Activated T-helper 2 cell treated with anti-CD3 and anti-CD28 coated beads, Interferon-gamma antibody, Interleukin-2, Interleukin-4, amounts not matched to agents 10 μg/mL and 5 μg/mL and 100 μg/mL, durations not matched to agents 14 hours and 24 hours and 36 hours (primary cell): ENCODE measurements at places on chromosomes 11 and 22.

GRCh38 chr11:56911312-56911711 is 77.4 kb upstream of the OR5AK2 start:
- DNase-seq = no peak

DNA sequence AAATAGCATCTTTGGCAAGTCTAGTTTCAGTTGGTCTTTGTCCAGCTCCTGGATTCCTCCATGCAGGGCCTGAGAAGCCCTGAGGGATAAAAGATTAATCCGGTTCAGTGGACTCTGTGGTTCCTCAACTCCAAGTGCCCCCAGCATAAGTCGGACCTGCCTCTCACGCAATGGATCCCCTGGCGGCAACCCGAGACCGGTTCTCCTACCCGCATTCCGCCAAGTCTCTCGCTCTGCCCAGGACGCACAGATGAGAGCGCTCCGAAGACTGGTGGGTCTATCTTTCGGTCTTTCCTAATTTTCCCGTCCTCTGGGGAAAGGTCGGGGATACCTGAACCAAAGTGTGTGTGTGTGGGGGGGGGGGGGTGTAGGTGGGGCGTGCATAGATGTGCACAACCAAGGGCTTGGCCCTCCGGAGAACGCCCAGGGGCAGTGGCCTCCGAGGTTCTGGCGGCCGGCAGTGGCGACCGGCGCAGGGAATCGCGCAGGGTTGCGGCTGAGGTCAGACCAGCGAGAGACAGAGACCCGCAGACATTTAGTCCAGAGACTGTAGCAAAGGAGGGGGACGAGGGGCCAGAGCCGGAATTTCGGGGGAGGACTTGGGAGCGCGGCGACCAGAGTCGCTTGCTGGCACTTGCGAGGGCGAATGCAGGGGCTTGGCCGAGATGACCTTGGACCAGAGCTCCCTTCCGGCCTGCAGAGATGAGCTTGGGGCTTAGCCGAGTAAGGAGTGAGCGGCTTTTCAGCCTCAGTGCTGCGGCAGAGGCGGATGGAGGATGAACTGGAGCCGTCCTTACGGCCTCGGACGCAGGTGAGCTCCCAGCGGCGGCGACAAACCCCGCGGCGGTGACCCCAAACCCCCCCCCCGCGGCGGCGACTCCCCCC is 712 bp upstream of the SLC2A11 start:
- no peak for DNase-seq

DNA sequence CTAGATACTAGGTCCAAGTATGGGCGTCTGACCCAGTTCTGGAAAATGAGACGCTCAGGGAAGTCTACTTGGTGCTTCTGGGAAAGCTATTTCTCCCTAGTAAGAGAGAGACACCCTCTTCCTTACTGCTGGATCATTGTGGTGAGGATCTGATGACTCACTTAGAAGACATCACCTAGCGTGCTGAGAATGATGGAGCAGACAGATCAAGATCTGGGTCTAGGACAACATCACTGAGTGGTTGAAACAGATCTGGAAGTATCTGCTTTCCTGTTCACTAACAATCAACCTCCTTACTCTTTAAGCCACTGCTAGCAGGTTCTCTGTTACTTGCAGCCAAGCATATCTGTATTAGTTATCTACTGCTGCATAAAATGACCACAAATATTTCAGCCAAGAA is 38.3 kb upstream of the HMGXB4 start:
- no peak for DNase-seq

GRCh38 chr11:105297463-105297862 is 157.9 kb upstream of the CARD18 start:
- DNase-seq = no peak

- no peak for DNase-seq
Observed at GRCh38 chr22:38704654-38705234, 1.0 kb upstream of the GTPBP1 start.

GRCh38 chr11:27246925-27247324 is 116.1 kb downstream of the CCDC34 start:
- no peak for DNase-seq

- peak; percentile 35 for DNase-seq
Observed at GRCh38 chr22:39306456-39307361, 12.7 kb downstream of the RPL3 start.

DNA sequence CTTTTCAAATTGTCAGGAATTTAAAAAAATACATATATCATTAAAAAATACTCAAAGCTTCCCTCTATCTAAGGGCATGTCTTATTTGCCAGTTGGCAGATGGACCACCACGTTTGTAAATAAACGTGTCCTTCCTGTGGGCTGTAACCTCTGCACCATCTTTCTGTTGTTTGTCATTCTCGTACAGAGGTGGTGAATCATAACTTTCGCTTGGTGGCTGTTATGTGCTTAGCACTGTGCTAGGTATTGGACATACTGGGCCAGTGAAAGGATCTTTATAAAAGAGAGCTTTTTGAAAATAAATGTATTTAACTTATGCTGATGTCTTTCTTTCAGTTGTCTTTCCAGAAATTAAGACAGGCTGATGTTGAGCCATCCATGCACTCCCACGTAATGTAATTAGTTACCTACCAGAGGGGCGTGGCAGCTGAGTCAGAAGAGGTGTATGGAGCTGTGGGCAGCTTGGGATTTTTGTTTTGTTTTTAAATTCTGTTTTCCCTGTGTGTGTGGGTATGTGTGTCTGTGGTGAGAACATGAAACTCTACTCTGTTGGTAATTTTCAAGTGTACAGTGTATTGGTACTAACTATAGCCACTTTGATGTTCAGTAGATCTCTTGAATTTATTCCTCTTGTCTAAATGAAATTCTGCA is 62.7 kb downstream of the TECTA start:
- no peak for DNase-seq
